ENCODE measurements at places on chromosomes 2 and 18.

DNA sequence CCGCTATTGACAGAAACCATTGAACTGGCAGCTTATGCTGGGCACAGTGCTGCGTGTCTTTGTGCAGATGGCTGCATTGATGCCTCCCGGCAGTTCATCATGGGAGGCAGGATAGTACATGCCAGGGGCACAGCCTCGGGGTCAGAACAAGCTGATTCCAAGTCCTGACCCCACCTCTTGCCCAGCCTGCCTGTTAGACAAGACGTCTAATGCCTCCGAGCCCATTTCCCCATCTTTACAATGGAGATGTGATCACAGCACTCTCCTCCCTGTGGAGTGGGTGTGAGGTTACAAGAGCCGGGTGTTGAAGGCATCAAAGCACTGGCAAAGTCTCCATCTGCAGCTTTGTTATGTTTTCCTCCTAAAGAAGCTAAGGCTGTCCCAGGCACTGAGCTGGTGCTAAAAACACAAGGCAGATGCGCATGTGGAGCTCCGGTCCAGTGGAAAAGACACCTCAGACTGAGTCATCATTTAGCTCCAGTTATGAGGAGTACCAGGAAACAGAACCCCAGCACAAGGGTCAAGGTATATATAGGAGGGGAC is 125.7 kb upstream of the EPAS1 start:
- DNase-seq: no peak

- no peak for DNase-seq
Observed at GRCh38 chr18:51236225-51236624, 38.7 kb upstream of the MEX3C start.

DNA sequence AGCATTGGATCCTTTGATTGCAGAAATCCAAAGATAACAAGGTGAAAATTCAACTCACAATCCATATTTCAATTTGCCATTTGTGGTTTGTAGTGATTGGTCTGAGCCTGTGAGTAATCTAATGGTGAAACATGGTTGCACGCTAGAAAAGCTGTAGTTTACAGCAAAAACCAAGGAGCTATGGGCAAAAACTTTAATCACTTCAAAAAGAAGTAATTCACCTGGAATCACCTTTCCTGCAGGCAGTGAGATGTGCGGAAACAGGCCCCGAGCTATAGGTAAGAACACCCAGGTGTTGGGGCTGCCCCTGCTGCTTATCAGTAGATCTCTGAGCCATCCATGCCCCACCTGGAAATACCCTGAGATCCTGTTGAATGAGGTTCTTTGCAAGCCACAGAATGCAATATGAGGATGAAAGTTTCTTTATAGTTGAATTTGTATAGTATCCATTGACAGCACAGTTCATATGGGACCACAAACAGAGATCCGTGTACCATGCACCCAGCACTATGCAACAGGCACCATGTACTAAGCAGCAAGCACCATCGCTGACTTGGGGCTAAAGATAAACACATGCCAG is 208.2 kb downstream of the SPP2 start:
- DNase-seq: no peak

DNA sequence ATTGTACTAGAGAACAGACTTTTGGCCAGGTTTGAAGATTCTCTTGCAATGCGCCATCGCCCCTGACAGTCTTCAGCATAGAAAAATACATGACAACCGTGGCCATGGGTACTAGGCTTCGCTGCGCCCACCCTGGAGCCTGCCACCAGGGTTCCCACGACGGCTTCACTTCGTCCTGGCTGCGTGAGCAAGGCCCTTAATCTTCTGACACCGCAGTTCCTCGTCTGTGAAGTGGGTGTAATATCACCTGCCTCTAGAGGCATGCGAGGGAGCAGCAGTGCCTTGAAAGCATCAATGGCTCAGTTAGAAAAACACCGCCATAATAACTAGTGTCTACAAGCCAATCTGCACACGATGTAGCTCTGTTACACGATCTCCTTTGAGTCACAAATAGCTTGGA is 175.2 kb upstream of the HS6ST1 start:
- no peak for DNase-seq

DNA sequence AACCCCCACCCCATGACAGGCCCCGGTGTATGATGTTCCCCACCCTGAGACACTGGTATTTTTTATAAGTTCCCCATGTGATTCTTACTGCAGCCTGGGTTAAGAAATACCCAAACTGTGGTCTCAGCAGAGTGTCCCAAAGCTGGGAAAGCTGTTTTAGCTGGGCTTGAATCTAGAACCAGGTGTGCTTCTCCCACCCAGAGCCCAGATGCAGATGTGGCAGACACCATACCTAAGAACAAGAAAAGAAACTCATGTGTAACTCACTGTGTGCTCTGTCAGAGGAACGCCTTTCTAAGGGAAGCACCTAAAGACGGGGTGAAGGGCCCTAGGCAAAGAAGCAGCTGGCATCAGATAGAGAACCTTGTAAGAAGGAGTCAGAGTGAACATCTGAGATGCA is 23.9 kb downstream of the DOK1 start:
- no peak for DNase-seq

Data from stimulated activated CD4-positive, alpha-beta T cell treated with anti-CD3 and anti-CD28 coated beads, Interleukin-1b, Interleukin-23, amount 100 ng/mL, for 1 hour (primary cell).